T1000 (cell line): ENCODE measurements at places on chromosomes 7 and 10.
A peak's percentile ranks its signal among the peaks of the same experiment; 100 is the strongest.

- no peak for DNase-seq
These were observed 7.9 kb downstream of the DLX6 start for GRCh38 chr7:97013134-97013844.

DNA sequence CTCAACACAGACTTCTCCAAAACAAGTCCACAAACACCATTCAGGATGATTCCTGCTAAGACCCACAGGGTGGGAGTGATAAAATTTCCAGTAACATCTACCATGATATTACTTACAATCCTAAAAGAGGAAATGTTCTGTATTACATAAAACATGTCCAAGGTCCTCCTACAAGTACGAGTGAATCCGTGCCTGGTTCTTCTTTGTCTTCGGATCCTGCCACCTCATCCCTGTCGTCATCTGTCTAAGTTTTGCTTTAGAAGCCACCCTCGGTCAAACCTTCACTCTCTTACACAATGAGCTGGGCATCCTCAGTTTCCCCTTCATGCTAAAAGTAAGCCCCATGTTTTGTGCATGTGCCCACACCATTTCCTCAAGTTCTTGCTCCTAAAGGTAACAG, 279.0 kb downstream of the KCNMA1 start:
- DNase-seq = no peak

GRCh38 chr10:22714479-22715289, at the start of gene PIP4K2A:
Gene PIP4K2A, minus strand, starts transcription at chr10:22714578. Its CDS starts 252 bp downstream, at chr10:22714326.
- peak; percentile 98 for DNase-seq

DNA sequence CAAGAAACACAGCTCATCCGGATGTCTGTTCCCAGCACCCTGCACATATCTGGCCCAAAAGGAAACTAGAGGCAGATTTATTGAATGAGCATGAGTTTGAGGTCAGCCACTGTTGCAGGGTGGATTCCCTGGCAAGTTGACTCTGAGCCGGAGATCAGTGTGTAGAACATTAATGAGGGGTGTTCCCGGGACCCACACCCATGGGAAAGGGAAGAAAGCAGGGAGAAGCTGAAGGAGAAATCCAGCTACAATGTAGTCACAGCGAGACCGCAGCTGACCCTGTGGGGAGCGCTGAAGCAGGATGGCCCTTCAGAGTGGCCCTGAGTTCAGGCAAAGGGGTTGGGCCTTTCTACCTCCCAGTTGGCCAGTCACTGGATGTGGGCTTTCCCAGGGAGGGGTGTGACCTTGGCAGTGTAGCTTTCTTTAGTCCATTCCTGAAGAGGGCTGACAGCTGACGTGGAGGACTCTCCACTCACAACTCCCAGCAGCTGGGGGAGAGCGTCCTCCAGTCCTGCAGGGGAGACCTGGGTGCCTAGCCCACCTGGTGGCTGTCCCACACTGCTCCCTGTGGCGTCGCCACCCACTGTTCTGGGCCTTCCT, 324.2 kb upstream of the ZMIZ1 start:
- no peak for DNase-seq

DNA sequence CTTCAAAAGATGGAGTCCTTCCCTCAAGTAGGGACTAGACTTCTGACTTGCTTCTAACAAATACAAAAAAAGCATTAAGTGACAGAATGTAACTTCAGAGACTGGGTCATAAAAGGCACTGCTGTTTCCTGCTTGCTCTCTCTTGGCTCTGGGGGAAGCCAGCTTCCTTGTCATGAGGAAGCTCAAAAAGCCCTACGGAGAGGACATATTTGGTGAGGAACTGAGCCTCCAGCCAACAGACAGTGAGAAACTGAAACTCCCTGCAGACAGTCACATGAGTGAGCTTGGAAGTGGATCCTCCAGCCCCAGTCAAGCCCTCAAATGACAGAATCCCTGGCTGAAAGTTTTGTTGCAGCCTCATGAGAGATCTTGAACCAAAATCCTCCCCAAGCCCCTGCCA, 26.3 kb upstream of the SLC35G1 start:
- DNase-seq = no peak

- DNase-seq = no peak
These were observed 131.8 kb downstream of the SEMA3E start for GRCh38 chr7:83517035-83517700.

DNA sequence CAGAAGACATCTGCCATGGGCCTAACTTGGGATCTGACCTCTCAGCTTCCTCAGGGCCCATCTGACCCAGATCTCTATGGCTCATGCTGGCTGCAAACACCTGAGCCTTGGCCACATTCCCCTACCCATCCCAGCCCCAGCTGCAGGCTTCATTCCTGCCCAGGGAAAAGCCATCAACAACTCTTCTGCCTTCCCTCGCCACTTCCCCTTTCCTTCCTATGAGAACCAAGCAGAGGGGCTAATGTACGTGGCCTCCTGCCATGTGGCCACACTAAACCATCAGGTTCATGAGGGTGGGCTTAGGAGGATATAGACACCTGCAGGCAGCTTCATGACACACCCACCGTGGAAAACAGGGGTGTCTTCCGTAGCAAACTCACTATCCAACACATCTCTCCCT, 312.2 kb downstream of the GALNT17 start:
- DNase-seq = no peak

GRCh38 chr7:30423788-30424505, 54.6 kb downstream of the NOD1 start:
- DNase-seq = no peak

- DNase-seq = no peak
These were observed 95.5 kb downstream of the CELF2 start for GRCh38 chr10:11113156-11113555.

DNA sequence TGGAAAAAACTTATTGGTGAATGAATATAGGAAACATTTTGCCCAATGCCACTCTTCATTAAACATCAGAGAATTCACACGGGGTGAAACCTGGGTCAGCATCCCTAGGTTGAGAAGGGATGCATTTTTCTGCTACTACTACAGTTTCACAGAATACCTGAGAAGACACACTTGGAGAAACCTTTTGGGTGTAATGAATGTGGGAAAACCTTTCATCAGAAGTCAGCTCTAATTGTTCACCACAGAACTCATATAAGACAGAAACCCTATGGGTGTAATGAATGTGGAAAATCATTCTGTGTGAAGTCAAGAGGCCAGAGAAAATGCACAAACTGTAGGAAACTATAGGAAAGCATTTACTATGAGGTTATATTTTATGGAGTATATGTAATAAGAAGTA, 24.9 kb downstream of the ZNF37A start:
- DNase-seq = no peak

- DNase-seq = no peak
These were observed 33.1 kb downstream of the ZMIZ1 start for GRCh38 chr10:79101560-79102497.

DNA sequence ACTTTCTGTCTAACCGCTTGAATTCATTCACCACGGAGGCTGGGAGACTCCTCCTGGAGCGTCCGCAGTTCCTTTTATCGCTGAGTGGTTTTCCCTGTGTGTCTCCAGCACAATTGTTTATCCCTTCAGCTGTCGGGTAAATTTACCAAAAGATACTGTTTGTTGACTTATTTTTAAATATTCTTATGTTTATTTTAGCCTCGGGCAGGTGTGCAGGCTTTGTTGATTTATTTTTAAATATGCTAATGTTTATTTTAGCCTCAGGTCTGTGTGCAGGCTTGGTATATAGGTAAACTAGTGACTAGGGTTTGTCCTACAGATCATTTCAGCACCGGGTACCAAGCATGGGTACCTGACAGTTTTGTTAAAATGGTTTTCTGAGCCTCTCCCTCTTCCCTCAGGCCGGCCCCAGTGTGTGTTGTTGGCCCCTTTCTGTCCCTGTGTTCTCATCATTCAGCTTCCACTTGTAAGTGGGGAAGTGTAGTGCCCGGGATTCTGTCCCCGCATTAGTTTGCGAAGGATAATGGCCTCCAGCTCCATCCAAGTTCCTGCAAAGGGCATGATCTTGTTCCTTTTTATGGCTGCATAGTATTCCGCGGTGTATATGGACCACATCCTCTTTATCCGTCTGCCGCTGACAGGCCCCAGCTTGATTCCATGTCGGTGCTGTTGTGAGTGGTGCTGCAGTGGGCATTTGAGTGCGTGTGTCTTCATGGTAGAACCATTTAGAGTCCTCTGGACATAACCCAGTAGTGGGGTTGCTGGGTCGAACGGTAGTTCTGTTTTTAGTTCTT, 5.3 kb downstream of the GET4 start:
- DNase-seq = no peak

DNA sequence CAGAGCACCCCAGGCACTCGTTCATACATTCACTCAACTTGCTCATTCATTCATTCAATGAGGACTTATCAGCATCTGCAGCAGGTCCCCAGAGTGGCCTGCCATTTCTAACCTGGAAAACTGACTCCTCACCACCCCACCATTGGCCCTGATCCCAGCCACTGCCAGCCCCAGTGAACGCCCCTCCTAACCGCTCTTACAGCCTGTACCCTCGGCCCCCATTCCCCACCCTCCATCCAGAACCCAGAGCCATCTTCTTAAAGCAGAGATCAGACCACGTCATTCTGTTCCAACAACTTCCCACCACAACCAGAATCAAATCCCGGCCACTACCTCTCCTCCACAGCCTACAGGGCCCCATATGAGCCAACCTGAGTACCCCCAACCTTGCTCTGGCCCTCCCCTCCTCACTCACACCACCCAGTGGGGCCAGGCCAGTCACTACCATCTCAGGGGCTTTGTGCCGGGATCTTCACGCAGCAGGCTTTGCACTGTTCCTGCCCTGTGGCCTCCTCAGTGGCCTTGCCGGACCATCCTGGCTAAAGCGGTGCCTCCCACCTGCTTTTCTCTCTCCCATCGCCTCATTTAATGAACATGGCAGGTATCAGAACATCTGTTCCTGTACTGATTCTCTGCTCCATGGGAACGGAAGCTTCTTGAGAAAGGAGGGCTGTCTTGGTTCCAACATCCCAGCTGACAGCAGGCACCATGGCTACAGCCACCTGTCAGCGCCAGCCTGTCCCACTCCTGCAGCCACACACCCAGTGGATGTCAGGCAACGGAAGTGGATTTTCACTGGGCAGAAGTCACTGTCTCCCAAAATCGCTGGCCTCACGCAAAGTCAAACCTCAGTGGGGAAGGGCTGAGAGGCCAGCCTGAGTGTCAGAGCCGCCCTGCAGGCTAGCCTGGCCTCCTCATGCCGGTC, 45.4 kb downstream of the FAM53B start:
- no peak for DNase-seq

GRCh38 chr10:74453169-74453568, 302.1 kb downstream of the ADK start:
- DNase-seq = no peak

- DNase-seq = no peak
These were observed 901.8 kb upstream of the ZWINT start for GRCh38 chr10:57262892-57263291.

GRCh38 chr7:20035279-20035875, 181.8 kb downstream of the MACC1 start:
- no peak for DNase-seq

DNA sequence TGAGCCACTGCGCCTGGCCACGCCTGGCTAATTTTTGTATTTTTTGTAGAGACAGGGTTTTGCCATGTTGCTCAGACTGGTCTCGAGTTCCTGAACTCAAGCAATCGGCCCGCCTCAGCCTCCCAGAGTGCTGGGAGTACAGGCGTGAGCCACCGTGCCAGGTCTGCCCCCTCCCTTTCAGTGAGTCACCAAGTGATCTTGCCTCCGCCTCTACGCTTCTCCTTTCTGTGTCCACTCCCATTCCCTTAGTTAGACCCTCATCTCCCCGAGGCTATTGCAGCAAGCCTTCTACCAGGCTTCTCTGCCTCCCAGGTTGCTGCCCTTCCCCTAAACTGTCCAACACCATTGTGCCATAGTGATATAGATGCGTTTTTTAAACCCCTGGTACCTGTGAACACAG, 32.9 kb downstream of the CDC123 start:
- DNase-seq = no peak

DNA sequence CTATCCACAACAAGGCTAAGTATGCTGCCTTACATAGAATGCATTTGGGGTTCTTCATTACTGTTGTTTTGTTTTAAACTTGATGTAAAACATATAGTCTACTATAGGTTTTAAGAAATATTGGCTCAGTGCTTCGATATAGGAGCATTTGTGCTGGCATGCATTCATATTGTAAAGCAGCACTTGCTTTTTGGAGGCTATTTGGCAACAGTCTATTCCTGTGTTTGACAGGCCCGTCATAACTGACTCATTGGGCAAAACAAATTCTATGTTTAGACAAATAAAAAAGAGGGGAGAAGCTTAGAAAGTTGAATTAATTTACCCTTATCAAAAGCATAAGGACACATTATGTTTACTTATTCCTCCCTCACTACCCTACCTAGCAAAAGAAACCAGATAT, 38.4 kb upstream of the PLXDC2 start:
- DNase-seq = no peak

- DNase-seq = no peak
These were observed 67.1 kb downstream of the C10orf143 start for GRCh38 chr10:130043491-130043890.

- DNase-seq = no peak
These were observed 29.8 kb downstream of the NDUFB2 start for GRCh38 chr7:140726281-140726680.

DNA sequence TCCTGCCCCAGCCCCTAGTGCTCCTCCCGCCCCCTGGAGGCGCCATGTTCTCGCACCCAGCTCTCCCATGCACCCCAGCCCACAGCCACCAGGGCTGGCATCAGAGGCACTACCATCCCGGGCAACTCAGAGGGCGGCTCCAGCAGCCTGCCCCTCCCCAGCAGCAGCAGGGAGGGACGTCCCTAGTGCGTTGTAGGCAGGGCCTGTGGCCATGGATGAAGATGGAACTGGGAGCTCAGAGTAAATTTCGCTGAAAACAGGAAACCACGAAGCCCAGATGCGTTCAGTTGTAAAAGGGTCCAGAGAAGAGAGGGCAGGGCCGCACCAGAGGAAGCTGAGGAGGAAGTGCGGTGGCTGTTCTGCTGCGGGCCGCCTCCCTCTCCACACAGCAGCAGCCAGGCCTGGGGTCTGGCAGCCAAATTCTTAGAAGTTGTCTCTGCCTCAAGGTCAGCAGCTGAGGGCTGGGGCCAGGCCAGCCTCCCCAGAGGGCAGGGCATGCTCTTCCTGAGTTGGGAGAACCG, 24.6 kb downstream of the VSIR start:
- no peak for DNase-seq

DNA sequence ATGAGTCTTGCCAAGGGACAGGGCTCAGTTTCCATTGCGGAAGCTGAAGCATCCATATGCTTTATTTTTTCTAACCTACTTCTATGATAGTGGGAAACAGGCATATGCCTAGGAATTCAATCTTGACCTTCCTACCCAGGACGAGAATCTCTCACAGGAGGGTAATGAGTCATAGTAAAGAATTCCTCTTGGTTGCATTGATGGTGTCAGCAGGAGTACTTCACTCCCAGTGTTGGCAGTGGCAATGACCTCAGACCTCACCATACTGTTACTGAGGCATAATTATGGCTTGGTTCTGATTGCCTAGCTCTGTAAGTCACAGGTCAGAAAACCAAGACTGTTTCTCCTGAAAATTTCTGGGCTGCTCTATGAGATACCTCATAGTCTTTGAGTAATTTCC, 552.9 kb downstream of the ARL4A start:
- peak; percentile 13 for DNase-seq
